ENCODE measurements at places on chromosomes 3 and 15.

DNA sequence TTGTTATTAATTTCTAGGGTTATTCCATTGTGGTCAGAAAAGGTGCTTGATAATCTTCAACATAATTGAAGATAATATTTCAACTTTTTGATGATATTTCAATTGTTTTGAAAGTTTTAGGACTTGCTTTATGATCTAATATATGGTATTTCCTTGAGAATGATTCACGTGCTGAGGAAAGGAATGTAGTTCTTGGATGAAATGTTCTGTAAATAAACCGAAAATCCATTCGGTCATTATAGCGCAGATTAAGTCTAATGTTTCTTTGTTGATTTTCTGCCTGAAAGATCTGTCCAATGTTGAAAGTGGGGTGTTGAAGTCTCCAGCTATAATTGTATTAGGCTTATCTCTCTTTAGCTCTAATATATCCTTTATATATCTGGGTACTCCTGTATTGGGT lies 617.5 kb upstream of the NECTIN3 start:
- no peak for DNase-seq

DNA sequence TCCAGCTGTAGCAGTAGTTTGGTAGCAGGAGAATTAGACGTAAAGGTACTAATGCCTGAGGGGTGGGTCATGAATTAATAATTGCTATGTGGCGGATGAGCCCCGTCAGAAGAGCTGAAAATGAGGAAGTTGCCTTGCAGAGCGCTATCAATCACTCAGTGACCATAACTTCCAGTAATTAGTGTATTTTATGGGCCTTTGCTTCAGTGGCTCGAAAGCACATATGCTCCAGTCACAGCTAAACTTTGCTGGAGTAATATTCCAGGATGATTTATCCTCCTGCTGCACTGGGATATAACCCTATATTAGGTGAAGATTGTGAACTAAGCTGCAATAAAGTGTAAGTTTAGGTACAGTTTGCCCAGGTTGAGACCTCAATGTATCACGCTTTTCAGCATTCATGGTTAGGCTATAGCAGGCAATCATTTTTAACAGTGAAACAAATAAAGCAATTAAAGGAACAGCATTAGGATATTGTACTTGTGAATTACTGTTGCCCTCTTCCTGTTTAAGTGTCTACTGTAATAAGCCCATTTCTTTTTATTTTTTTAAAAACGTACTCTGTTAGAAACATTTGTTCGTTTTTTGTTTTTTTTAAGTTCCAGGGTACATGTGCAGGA lies 104.6 kb upstream of the SKOR1 start:
- DNase-seq: no peak

DNA sequence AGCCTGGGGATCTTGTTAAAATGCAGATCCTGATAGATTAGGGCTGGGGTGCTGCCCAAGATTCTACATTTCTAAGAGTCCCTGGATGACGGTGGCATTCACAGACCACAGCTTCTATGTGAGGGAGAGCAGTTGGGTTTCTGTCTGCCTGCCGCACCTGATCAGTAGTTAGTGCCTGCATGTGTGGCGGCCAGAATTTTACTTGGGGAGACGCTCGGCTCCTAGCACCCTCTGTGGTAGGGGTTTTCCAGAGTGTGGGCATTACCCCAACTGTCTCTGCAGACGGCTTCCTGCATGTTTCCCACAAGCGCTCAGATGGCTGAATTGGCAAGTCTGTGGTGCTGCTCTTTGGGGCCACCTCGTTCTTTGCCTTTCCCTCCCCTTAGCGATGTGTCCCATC lies 8.3 kb downstream of the GHRL start:
- peak; percentile 45 for DNase-seq

DNA sequence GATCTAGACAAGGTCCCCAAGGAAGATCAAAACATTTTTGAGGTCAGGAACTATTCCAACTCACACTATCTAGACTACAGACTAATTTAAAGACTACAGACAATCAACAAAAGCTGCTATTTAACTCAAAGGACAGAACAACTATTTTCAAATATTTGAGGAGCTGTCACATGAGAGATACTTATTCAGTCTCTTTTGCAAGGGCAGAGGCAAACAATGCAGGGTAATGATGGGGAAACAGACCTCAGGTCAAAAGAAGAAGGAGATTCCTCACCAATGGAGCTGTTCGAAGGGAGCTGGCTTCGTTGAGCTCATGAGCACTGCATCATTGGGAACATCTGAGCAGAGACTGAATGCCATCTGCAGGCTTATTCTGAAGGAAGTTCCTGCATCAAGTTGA lies 231.9 kb downstream of the DTWD1 start:
- no peak for DNase-seq

DNA sequence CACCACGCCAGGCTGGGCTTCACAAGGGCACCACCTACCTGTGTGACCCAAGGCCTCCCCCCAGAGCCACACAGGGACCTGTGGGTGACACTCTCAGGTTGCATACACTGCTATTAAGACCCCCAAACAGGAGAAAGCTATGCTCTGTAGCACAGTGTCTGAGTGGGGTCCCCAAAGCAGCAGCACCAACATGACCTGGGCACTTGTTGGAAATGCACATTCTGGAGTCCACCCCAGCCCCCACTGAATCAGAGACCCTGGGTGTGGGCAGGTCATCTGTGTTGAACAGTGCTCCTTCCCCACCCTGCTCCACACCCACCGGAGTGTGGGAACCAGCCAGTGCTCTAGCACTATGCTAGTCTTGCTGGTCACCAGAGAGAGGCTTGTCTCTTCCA lies 76.1 kb downstream of the ADAMTS17 start:
- no peak for DNase-seq

DNA sequence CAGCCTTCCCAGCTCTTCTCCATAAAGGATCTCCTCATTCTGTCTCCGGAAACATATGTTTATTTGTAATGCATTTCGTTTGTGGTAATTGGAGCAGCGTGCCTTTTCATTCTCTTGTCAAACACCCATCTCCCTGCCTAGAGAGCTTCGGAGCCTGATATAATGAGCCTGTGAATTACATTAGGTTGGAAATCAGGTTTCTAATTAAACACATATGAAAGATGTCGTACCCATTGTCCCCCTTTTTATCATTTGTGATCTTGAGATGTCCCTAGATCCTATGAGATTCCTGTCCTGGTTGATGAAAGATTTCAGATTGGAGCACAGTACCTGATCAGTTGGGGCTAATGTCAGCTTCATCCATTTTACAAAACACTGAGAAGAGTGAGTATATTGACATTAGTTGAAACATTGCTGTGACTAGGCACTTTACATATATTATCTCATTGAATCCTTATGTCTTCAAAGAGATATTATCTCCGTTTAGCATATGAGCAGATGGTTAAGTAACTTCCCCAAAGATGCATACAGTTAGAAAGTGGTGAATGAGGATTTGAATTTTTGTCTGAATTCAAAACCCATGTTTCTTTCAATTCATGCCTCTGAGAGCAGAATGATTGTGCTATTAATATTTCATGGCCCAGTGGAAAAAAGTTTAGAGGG lies 23.1 kb downstream of the SYN2 start:
- DNase-seq: no peak

DNA sequence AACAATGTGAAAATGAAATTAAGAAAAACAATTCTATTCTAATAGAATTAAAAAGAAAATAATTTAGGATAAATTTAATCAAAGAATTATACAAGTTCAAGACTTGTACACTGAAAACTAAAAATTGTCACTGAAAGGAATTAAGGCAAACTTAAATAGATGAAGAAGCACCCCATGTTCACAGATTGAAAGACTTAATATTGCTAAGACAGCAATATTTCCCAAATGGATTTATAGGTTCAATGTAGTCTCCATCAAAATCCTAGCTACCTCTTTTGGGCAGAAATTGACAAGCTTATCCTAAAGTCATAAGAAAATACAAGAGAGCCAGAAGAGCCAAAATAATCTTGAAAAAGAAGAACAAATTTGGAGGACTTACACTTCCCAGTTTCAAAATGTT lies 53.5 kb upstream of the UBE3A start:
- no peak for DNase-seq

- no peak for DNase-seq
These were observed 28.9 kb downstream of the FOXP1 start for GRCh38 chr3:71554649-71555048.

GRCh38 chr15:39184701-39185390 lies 396.0 kb upstream of the THBS1 start:
- no peak for DNase-seq

GRCh38 chr15:88621789-88622604 lies 857 bp downstream of the AEN start:
- peak; percentile 40 for DNase-seq

DNA sequence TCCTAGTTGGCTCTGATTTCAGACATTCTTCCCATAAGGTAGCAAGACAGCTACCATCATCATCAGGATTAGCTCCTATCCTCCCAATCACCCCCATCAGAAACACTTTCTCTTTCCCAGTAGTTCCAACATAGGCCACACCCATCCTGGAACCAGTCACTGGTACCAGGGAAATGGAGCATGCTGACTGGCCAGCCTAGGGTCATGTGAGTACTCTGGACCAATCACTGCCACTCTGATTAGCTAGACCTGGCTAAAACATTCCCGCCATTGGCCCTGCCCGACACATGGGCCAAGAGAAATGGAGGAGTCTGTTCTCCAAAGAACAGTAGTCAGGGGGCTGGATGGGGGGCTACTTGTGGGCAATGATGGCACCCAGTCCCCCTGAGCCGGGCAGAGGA lies 12.4 kb downstream of the EFCC1 start:
- DNase-seq: no peak

DNA sequence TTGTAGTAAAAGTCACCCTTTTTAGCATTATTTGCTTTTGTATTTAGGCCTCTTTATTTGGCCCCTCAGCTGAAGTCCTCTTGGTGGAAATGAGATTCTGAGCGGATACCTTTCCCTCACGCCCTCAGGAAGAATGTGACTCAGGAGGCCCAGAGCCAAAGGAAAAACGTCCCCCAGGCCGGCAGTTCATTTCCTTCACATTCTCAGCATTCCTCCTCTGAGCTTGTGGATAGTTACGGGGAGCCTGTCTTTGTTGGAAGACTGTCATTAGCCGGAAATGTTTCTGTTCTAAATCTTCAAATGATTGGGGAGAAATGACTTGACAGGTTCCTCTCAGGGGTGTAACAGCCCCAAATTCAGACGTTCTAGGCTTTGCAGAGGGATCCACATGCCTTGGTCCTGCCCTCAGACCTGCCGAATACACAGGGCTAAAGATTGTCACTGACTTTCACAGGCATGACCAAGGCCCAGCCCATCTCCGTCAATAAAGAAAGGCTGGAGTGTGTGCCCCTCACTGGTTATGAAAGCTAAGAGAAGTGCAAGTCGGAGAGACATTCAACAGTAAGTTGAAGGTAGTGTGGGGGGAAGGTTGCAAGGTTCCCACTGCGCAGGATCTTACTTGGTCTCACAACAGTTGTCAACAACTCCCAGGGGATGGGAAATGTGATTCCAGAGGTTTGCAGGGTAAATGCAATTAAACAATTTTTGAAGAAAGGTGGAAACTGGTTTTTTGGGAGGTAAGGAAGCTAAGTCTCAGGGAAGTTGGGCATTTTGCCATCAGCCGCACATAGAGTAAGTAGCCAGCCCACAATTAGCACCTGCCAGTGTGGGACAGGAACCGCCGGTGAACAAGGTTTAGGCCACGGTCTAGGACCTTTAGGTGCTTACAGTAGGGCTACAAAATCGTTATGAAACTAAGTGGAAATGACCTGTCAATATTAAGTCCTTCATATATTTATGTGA lies 39.7 kb upstream of the MYZAP start:
- no peak for DNase-seq

DNA sequence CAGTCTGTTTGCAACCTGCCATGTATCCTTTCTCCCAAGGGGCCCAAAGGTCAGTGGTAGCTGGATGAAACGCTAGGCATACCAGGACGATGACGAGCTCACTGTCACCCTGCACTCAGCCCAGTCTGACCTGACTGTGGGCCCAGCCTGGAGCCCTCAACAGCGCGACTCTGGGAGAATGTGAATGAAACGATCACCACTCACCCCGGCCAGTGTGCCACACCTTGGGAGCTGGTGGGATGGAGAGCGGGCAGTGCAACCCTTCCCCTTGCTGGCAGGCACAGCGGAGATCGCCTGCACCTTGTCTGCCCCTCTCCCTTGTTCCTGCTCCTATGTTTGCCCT lies 27.2 kb downstream of the SRPRB start:
- no peak for DNase-seq

- no peak for DNase-seq
These were observed 103.5 kb upstream of the SLC7A14 start for GRCh38 chr3:170689296-170689829.

DNA sequence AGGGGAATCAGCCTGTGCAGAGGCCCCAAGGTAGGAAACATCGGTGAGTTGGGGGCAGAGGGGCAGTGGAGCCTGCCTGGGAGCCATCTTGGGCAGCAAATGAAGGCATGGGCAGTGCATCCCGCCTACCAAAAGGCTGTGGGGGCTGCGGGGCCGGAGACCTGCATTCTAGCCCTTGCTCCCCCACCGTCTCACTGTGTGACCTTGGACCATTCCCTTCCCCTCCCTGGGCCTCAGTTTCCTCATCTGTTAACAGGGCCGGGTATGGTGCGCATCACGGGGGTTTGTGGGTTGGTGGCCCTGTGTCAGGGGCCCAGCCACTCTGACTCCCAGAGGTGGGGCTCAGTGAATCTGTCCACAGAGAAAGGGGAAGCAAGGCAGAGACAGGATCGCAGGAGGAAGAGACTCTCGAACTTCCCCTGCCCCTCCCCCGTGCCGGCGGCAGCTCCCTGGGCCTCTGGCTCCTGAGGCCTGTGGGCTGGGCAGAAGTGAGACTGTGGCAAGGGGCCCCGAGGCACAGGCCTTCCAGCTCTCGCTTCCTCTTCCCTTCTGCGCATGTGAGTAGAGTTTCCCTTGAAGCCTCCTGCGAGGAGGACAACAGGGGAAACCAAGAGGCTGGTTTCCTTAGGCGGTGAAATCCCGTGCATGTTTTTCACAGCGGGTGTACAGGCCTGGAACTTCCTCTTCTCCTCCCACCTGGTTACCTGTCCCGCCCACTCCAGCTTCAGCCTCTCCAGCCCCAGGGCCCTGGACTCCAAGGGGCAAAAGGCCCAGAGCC lies 42.9 kb downstream of the IDH2 start:
- DNase-seq: peak; percentile 40

GRCh38 chr15:40747685-40748631 lies 7.1 kb downstream of the RMDN3 start:
- no peak for DNase-seq

GRCh38 chr3:76958274-76958673 lies 81.6 kb upstream of the ROBO2 start:
- no peak for DNase-seq

GRCh38 chr15:69225355-69226022 lies 65.1 kb downstream of the GLCE start:
- DNase-seq: no peak

DNA sequence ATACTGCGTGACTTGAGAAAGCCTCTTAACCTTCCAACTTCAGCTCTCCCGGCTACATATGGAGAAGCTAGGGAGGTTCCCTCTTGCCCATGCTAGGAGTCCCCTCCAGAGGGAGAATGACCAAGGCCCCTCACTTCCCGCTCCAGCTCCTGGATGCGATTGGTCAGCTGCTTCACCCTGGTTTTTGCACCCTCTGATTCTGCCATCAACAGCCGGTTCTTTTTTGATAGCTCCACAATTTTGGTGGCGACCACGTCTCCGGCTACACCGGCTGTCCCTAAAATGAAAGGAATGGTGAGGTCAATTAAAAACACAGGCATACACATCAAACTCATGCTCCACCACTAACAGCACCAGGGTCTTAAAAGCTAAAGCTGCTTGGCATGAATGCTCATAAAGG lies 20.6 kb downstream of the CCDC13 start:
- no peak for DNase-seq

- no peak for DNase-seq
These were observed 32.9 kb downstream of the SOX14 start for GRCh38 chr3:137796993-137797392.
